Stimulated activated CD8-positive, alpha-beta memory T cell treated with anti-CD3 and anti-CD28 coated beads, Interleukin-15, amount 100 ng/mL, for 1 hour (primary cell): ENCODE measurements at places on chromosomes 6 and 20.
A peak's percentile ranks its signal among the peaks of the same experiment; 100 is the strongest.

- DNase-seq = no peak
Measured at GRCh38 chr20:1841554-1842140, 53.6 kb upstream of the SIRPA start.

DNA sequence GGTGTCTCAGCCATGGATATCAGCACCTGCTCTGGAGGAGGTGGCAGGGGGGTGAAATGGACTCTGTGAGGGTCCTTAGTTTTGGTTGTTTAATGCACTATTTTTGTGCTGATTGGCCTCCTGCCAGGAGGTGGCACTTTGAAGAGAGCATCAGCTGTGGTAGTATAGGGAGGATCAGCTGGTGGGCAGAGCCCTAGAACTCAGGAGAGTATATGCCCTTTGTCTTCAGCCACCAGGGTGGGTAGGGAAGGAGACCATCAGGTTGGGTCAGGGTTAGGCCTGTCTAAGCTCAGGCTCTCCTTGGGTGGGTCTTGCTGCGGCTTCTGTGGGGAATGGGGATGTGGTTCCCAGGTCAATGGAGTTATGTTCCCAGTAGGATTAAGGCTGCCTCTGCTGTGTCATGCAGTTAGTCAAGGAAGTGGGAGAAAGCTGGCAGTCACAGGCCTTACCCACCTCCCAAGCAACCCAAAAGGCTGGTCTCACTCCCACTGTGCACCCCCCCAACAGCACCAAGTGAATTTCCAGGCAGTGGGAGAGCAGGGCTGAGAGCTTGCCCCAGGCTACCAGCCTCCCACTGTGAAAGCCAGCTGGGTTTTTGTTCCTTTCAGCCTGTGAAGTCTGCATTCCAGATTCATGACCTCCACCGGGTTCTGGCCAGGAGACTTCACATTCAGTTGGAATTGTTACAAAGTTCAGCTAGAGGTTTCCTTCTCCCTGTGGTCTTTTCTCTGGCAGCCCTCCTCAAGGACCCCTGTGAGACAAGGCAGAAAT lies 5.7 kb upstream of the OSTM1 start:
- DNase-seq = no peak

GRCh38 chr6:158064725-158065251 lies 83.1 kb downstream of the SYNJ2 start:
- no peak for DNase-seq

GRCh38 chr6:139628270-139628669 lies 253.8 kb upstream of the CITED2 start:
- no peak for DNase-seq

DNA sequence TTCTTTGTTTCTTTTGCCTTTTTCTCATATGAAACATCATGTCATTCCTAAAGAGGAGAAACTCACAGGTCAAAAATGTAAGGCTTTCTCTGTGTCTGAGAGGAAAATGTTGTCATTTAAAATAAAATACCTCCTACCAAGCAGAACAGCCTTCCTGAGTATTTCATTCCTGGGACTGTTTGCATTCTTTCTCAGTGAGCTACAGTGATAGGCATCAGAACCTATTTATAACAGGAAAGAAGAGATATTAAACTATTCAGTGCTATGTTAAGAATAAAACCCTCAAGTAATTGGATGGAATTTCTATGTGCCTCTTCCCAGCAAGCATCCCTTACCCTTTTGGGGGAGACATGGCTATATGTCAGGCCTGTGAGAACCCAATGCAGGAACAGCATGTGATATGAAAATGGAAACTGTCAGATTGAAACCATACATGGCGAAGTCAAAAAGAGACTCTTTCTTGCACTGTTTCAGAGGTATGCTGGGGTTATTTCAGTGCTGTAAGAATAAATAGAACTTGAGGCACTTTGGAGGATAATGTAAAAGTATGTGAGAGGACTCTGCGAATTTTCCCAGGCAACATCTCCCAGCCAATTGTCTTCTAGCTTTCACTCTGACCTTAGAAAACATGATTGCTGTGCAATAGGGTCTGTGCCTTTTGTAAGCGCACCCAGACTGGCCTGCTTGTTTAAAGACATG lies 133.8 kb upstream of the CCN2 start:
- no peak for DNase-seq

GRCh38 chr6:138309695-138310094 lies 68.0 kb upstream of the SMIM28 start:
- DNase-seq = no peak

- no peak for DNase-seq
Measured at GRCh38 chr20:51461306-51461705, 81.2 kb downstream of the NFATC2 start.

- no peak for DNase-seq
Measured at GRCh38 chr20:33688938-33689424, 2.8 kb upstream of the E2F1 start.

DNA sequence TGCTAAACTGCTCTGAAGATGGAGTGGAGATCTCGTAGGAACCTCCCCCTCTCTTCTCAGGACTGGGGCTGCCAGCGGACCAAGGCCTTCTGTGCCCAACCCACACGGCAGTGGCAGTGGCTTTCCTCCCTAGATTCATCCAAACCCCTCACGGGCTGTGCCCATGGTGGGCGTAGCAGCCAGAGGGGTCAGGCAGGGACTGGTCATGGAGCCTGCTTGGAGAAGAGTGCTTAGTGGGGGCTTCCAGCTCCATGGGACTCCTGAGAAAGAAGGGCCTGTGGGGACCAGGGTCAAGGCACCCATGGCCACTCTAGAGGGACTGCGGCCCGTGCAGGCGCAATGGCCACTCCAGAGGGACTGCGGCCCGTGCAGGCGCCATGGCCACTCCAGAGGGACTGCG lies 86.6 kb downstream of the TAF4 start:
- no peak for DNase-seq

- no peak for DNase-seq
Measured at GRCh38 chr6:44915111-44915510, 413.0 kb upstream of the RUNX2 start.

DNA sequence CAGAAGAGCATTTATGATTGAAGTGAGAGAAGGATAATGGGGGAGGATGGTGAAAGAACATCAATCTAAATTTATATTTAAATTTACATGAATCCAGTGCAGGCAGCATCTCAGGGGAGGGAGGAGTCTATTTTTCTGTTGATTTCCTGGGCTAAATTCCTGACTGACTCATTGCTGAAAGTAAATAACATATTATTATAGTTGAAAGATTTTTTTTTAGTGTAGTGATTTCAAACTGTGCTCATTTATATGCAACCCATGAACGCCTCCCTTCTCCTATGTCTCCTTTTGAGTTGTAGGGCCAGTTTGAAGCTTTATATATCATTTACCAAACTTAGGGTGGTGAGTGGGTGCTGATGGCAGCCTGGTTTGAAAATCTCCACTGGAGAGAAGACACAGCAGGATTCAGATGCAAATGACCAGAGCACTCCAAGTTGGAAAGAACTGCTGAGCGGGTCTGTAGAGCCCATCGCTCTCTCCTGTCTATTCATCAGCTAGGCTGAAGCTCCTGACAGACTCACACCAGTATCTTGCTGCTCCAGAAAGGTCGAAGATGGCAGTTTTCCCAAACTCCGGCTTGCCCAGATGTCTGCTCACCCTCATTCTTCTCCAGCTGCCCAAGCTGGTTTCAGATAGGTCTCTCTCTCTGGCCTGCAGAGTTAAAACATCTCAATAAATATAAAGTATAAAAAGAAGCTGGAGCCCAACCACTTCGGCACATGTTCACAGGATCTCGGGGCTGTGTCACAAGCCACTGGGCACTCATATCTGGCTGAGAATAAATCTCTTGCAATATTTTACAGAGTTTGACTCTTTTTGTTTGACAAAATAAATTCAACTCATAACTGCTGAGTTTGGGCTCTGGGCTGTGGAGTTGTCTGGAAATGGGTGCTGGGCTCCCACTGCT lies 18.3 kb downstream of the BTN2A1 start:
- no peak for DNase-seq

DNA sequence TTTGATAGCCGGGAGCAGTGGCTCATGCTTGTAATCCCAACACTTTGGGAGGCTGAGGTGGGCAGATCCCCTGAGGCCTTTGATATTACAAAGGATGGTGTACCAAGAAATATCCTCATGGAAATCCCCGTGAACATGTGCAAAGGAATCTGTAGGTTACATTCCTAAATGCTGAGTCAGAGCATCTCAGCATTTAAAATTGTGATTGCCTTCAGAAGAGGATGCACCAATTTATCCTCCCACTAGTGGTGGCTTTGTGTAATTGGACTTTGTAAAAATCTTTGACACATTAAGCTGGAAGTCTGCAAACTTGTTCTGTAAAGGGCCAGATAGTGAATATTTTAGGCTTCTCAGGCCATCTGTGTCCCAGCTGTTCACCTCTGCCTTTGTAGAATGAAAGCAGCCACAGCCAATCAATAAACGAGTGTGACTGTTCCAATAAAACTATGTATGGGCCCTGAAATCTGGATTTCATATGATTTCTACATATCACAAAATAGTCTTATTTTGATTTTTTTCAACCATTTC lies 11.8 kb downstream of the TMEM14B start:
- no peak for DNase-seq

DNA sequence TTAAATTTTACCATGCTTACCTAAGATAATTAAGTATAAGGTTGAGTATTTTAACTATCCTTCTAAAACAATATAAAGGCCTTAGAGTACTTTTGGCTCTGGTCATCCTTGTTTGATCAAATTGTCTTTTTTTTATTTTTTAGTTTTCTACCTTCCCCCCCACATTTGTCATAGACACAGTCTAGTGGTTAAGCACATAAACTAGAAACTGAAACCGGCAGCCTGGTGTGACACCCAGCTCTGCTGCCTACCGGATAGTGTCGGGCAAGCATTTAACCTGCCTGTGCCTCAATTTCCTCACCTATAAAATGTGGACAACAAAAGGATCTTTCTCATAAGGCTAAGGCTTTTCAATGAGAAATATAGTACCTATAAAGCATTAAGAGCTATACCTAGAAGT lies 21.6 kb upstream of the TULP4 start:
- peak; percentile 19 for DNase-seq

GRCh38 chr20:10645205-10645570 lies 28.6 kb downstream of the JAG1 start:
- no peak for DNase-seq

- no peak for DNase-seq
Measured at GRCh38 chr20:62818592-62819493, 2.0 kb downstream of the COL9A3 start.

DNA sequence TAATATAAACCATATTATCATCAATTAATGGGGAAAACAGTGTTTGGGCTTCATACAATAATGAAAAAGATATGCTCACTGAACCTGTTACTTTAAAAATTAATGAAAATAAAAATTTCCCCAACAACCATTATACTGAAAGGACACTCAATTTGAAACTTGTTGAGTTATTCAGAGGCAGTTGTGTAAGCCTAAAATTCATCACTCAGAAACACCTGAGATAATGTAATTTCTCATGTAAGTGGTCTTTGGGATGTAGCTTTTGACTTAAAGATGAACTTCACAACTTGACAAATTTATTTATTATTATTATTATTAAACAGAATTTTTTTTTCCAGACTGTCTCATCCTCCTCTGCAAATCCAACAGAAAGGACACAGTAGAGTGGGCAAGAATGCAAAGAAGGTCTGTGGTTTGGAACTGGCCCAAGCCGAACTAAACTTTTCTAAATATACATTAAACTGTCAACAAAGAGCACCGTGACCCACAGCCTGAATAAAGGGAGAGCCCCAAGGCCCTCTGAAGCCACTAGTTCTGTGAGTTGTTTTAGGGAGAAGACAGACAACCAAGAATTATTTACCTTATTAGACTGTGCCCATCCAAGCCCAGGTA lies 32.2 kb upstream of the HEY2 start:
- no peak for DNase-seq

DNA sequence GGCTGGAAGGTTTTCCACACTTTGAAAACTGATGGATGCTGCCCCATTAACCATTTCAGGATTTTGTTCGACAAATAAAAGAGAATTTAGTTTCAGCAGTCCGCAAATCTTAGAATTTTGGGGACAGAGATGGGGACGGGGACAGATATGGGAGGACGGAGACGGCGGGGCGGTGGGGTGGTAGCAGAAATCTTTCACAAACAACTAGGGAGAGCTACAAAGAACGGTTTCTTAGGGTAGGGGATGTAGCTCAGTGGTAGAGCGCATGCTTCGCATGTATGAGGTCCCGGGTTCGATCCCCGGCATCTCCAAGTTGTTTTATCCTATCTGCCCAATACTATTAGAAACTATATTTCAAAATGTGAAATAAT lies 15.1 kb downstream of the HMGN4 start:
- peak; percentile 59 for DNase-seq

DNA sequence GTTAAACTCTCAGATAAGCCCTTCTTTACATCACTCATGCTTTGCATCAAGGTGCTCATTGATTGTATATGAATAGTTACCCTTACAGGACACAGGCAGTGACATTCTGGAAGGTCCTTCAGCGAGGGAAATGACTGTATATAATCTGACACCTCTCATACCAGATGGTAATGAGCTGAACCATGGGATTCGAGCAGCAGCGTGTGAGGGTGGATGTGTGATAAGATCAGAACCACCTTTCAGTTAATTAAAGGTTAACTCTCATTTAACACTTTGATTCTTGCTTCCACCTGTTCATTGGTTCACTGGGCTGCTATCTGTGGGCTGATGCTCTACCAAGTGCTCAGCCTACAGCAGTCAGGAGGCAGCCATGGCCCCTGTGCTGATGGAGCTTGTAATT lies 24.2 kb downstream of the NEDD9 start:
- no peak for DNase-seq

- DNase-seq = no peak
Measured at GRCh38 chr6:64733433-64733832, 973.6 kb downstream of the EYS start.

DNA sequence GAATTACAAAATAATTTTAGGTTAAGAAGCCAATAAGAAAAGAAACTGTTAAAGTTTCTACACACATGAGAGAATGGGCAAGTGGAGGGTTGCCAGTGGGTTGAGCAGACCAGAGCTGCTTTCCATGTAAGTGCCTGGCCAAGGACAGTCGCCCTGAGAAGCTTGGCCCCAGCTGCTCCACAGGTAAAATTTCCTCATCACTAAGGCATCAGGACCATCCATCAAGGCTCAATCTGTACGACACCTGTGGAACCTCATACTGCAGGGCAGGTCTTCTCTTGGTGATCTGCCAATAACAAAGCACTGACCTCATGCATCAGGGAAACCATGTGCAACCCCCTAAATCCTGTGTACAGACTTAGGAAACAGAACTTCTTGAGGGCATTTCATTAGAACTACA lies 115.4 kb downstream of the INSM1 start:
- DNase-seq = no peak

GRCh38 chr6:16055852-16056251 lies 73.0 kb upstream of the MYLIP start:
- DNase-seq = no peak

- DNase-seq = no peak
Measured at GRCh38 chr20:43681468-43681942, 14.6 kb downstream of the MYBL2 start.

GRCh38 chr6:71248306-71248765 lies 40.3 kb upstream of the OGFRL1 start:
- no peak for DNase-seq
